ENCODE measurements at places on chromosomes 12 and 14. TPM values are rescaled to one million over a fixed set of nuclear protein-coding genes. Genes with fewer than 3 reads are reported as not detected.

DNA sequence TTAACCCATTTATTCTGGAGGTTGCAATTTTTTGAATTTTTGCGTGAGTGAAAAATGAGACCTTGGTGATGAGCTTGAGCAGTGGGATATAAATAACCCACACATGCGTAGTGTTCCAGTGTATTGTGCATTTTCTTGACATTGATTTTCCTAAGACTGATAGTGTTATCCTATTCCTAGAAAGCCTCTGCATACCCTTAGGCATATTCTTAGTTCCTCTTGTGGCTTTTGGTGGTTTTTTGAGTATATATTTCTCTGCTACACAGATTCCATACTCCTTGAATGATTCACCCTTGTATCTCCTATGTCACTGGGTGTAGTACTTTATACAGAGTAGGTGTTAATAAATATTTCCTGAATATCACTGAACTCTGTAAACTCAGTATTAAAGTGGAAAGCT is 363.4 kb upstream of the PDE3A start:
- DNase-seq, result no peak

- DNase-seq, result peak; percentile 73
Measured at GRCh38 chr12:12823300-12823699, 10.2 kb downstream of the DDX47 start.

TMPRSS12 gene
- total RNA-seq, result not detected

BEGAIN gene
- 0.20 TPM for total RNA-seq

- no peak for DNase-seq
Measured at GRCh38 chr12:44503329-44503728, 372.8 kb downstream of the NELL2 start.

DNA sequence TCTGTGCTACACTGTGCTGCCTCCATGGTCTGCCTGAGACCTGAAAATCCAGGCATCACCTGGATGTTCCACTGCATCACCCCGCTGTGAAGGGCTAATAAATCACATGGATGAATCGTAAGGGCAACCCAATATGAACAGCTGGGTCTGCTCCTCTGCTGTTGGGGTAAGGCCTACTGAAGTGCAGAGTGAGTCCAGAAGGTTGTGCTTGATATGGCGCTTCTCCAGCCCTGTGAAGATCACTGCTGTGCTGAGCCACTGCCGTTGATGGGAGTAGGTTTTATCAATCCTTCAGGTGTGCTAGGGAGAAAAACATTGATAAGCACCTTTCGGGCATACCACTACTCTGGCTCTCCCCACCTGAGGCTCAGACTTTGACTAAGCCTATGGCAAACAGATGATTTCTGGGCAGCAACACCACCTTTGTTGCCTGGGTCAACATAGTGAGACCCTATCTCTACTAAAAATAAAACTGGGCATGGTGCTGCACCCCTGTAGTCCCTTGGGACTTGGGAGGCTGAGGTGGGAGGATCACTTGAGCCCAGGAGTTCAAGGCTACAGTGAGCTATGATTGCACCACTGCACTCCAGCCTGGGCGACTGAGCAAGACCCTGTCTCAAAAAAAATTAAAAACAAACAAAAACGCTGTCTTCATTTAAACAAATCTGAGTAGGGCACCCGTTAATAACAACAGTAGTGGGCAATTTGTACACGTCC is 1.7 kb downstream of the ACVRL1 start:
- DNase-seq, result no peak

STON2 gene
- total RNA-seq, result 49.0 TPM

DNA sequence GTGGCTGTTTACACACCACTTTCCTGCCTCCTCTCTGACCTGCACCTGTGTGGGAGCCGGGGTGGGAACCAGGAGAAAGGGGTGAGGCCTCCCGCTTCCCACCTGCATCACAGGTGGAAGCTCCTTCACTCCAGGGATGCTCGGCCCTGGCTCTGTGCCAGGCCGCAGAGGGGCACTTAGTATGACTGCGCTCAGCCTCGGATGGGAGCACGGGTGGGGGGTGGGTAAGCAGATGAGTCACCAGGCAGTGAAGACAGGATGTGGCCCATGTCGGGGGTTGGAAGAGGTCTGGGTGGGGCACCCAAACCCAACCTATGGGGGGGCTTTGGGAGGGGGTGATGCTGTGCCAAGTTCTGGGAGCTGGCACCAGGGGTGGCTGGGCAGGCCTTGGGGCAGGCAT is 7.4 kb upstream of the CYP46A1 start:
- DNase-seq, result no peak

DNA sequence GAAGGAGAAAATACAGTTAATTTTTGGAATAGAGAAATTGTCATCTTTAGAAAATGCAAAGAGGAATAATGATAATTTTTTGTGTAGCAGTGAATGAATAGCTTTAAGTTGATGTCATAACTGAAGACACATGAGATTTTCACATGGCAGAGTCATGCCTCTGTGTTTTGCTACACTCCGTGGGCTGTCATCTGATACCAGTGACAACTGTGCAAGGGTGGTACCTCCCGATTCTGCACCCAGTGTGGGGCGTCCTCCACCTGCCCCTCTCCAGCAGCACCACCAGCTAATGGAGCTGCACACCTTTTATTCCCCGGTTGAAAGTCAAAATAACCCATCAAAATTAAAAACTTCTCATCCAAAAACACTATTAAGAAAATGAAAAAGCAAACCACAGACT is 47.2 kb downstream of the ANKRD9 start:
- no peak for DNase-seq

- no peak for DNase-seq
Measured at GRCh38 chr12:27499377-27499776, 24.6 kb upstream of the PPFIBP1 start.

- no peak for DNase-seq
Measured at GRCh38 chr14:70514168-70515069, 20.4 kb downstream of the ADAM20 start.

TSHR gene
- not detected for total RNA-seq
